HS-5 (cell line): ENCODE measurements at places on chromosomes 16 and 17.

DNA sequence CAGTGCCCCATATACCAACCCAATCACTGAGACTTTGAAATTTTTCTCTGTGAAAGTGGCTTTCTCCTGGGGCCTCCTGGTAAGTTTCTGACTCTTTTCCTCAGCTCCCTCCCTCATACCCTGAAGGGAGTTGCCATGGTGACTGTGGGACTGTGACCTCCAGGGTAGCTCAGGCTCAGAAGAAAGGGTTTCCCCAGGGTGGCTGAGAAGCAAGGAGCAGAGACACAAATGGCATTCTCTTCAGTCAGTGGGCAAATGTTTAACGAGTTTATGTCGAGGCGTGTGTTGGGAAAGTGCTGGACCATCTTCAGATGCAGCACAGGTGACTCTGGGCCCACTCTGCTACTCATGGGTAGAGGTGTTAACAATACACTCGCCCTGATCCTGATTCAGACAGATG lies 46.8 kb downstream of the MRPS23 start:
- no peak for DNase-seq

DNA sequence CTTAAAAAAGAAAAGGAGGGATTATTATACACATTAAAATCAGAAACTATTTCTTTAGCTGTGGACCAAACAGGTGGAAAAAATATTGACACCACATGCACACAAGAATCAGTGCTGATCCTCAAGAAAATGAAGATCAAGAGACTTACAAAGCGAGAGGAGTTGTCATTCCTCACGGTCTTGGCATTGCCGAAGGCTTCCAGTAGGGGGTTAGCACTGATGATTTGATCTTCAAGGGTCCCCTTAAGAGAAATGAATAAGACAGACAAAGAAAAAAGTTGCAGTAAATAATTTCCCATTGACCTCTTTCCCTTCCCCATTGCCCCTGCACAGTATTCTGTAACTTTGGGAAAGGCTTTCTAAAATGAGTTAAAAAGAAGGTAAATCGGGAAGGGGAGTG lies 6.0 kb downstream of the MYH4 start:
- no peak for DNase-seq

DNA sequence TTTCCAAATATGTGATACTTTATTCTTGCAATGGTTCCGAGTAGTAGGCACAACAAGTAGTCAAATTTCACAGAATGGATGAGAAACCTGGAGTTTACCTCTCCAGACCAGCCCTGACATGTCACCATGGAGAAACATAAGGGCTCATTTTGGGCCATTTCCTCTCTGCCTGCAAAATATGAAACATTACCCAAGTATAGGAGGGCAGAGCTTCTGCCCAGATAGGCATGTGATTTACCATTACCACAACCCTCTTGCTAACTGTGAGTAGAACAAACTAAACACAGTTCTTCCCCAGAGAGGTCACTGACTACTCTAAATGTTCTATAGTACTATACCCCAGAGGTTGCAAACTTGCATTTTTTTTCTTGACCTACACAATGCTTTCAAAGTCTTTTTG lies 15.7 kb upstream of the KPNB1 start:
- DNase-seq, result no peak

DNA sequence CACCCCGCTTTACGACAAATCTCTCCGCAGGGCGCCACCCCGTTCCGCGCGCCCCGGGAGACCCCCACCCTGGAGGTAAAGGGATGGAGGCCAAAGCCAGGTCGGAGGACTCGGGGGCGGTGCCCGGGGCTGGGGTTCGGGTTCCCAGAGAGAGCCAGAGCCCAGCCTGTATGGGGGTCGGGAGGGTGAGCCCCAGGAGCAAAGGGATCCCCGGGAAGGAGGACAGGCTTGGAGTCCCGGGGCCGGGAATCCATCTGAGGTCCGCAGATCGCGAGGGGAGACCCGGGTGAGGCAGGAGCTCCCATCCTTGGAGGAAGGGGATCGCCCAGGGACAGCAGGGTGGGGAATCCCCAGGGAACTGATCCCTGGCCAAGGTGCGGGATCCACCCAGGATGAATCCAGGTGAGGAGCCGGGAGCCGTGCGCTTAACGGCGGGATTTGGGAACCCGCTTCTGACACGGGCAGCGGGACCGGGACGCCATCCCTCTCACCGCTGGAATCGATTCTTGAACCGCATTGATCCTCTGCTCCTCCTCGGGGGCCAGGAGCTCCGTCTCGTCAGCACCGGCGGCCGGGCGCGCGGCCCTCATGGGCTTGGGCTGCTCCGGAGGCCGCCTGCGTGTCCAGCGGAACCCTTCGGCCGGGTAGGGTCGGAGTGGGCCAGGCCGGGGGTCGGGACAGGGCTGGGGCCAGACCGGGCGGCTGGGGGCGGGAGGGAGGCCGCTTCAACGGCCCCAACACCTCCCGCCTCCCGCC lies at the start of gene MMD:
Gene MMD, minus strand, starts transcription at position 657 of the 756 bp plus-strand sequence. Its CDS starts 140 bp downstream, at position 517.
- DNase-seq, result no peak

GRCh38 chr17:62078009-62078408 lies 12.9 kb upstream of the MED13 start:
- DNase-seq, result no peak

DNA sequence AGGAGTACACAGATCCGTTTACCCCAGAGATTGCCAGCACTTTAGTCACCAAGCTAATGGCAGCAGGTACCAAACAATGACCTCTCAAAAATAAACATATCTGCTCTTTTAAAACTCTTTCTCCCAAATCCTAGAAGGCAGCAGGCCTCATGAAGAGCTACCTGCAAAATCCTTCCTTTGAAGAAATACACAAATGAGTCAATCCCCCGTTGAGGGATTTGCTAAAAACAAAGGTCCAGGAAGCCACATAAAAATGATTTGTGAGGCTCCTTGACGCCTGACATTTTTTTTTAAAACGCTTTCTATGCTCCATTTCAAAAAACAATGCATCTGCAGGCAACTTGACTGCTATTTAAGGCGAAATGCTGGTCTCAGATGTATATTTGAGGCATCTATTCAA lies 58.2 kb downstream of the NACA2 start:
- no peak for DNase-seq

- no peak for DNase-seq
Observed at GRCh38 chr17:78905116-78905515, 2.1 kb upstream of the CEP295NL start.

DNA sequence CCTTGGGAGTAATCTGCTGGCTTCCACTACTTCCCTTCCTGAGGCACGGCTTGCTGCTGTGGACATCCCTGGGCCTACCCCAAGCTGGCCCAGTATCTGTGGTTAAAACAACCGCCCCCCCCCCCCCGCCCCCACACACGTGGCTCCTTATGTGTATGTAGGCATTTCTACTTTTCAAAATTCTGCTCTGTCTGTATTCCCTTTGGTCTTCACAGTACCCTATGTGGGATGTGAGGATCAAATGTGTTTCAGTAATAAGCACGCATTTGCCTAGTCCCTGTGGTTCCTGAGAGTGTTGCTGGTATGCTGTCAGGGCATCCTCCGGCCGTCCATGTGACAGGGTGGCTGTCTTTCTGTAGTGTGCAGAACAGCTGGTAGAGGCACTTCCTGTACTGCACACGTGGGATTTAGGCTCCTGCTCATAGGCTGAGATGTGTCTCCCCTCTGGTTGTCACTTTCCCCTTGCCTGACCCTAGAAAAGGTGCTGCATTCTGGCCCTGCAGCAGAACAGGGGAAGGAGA lies 2.2 kb downstream of the NT5M start:
- DNase-seq, result no peak

- no peak for DNase-seq
Observed at GRCh38 chr16:85914423-85914794, 15.4 kb downstream of the IRF8 start.

GRCh38 chr17:7147772-7148171 lies 31.4 kb downstream of the ASGR1 start:
- DNase-seq, result no peak

- no peak for DNase-seq
Observed at GRCh38 chr17:52395308-52395707, 236.8 kb upstream of the CA10 start.

DNA sequence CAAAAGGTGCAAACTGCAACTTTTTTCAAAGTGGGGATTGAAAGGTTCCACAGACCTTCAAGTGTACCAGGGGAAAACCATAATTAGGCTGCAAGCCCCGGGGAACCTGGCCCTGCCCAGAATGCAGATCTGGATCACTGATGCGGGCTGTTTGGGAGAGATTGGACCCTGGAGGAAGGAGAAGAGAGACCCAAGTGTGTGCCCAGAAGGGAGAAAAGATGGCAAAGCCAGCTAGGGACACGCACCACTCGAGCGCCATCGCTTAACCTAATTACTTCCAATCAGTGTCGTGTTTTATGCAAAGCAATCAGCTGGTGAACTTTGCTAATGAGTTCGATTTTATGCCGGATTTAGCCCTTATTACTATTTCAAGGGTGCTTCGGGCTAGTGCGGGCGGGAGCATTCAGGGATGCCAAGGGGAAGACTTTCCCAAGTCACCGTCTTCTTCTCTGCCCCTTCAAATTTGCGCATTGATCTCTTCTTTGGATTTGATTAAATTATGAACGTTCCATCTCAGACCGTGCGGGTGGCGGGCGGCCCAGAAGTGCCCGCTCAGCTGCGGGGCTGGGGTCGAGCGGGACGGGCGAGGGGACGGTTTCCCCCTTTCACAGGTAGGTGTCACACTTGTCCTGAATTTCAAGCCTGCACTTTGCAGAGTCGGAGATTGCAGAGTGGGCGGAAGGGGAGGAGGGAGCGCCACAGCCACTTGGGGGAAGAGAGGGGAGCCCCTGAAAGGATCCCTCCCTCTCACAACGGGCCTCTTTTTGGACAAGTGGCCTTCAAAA lies 4.0 kb downstream of the IRX5 start:
- no peak for DNase-seq

DNA sequence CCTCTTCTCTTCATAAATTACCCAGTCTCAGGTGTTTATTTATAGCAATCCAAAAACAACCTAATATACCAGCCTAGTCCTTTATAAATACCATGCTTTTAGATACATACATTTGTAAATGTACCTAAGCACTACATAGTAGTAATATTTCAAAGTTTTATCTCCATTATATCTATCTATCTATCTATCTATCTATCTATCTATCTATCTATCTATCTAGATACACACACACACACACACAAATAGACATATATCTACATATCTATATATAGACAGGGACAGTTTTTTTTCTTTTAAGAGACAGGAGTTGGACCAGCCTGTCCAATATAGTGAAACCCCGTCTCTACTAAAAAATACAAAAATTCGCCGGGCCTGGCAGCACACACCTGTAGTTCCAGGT lies 5.8 kb downstream of the CEP20 start:
- no peak for DNase-seq
